Stimulated activated CD8-positive, alpha-beta memory T cell treated with anti-CD3 and anti-CD28 coated beads, Interleukin-2, amount 100 ng/mL, for 48 hours (primary cell): ENCODE measurements at places on chromosomes 6 and 20.

GRCh38 chr6:121607721-121608120, 172.3 kb downstream of the GJA1 start:
- no peak for DNase-seq

DNA sequence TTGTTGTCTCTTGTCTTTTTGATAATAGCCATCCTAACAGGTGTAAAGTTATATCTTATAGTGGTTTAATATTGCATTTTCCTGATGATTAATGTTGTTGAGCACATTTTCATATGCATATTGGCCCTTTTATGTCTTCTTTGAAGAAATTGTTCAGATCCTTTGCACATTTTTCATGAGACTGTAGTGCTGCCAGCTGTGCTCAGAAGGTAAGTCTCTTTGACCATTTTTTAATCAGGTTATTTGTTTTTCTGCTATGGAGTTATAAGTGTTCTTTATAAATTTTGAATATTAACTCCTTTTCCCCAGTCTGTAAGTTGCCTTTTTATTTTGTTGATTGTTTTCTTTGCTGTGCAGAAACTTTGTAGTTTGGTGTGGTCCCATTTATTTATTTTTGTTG, 55.8 kb upstream of the ZNF184 start:
- DNase-seq: no peak

DNA sequence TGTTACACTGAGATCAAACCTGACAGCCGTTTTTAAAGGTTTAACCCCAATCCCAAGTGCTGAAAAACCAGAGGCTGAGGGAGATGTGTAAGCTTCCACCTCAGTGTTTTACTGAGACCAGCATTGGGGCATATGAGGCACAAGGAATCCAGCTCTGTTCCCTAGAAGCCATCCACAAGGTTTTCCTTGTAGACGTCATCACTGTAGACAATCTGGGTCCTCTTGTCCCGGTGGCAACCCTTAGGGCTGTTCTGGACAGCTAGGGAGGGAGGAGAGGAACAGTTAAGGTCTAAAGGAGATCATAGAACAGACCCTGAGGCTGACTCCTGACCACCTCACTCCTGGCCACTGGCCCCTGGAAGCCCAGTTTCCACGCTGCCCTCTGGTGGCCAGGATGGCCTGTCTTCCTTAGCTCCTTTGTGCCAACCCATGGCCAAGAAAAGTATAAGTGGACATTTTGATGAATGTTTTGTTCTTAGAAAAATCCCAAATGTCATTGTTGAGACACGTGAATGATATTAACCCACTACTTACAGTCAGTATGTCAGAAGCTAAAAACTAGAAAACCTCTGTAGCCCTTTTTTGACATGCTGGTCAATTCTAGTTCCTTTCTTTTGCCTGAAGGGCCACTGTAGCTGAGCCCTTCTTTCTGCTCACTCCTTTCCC, 6.4 kb downstream of the CFB start:
- no peak for DNase-seq

GRCh38 chr6:112839525-112839961, 492.4 kb downstream of the RFPL4B start:
- no peak for DNase-seq

DNA sequence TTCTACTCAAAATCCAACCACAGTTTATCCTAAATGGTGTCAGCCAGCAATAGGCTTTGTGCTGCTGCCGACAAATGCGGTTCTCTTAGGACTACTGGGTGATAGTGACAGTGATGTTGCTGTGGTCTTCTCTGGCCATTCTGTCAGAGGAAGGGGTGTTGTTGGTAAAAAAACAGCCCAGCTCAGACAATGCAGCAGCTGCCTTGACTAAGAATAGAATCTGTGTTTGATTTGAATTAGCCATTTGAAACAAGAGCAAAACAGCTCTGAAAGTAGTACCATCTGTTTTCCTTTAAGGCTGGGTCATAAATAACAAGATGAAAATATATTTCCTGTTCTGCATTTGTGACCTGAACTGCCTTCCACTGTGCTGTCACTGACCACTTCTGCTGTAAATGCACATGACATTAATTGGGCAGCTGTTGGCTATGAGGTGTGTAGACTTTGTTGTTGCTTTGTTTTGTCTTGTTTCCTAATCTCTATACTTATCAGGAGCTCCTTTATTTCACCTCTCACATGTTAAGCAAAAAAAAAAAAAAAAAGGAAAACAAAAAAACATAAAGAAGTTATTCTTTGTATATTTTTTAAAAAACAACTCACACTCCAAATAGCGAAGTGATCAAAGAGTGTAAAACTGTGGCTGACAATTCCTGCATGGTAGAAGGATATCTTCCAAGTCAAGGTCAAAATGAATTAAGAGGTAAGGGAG, 497.8 kb upstream of the ARID1B start:
- no peak for DNase-seq

GRCh38 chr6:150276168-150276936, 92.5 kb upstream of the IYD start:
- DNase-seq: no peak

DNA sequence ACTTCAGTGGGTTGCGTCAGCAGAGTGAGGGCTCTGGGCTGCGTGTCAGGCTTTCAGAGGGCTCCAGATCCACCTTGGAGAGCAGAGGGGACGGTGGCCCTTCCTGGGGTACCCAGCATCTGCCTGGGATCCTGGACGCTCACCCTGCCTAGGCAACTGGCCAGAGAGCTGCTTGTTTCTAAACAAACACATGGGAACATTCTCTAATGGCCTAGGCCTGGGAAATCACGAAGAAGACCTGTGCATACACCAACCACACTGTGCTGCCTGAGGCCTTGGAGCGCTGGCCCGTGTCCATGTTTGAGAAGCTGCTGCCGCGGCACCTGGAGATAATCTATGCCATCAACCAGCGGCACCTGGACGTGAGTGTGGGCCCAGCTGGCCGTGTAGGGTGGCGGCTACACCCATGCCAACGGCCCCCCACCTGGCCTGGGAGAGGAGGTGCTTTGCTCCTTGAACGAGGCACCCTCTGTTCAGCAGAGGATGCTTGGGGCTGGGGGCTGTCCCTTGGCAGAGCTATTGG, 32.2 kb downstream of the PYGB start:
- no peak for DNase-seq

DNA sequence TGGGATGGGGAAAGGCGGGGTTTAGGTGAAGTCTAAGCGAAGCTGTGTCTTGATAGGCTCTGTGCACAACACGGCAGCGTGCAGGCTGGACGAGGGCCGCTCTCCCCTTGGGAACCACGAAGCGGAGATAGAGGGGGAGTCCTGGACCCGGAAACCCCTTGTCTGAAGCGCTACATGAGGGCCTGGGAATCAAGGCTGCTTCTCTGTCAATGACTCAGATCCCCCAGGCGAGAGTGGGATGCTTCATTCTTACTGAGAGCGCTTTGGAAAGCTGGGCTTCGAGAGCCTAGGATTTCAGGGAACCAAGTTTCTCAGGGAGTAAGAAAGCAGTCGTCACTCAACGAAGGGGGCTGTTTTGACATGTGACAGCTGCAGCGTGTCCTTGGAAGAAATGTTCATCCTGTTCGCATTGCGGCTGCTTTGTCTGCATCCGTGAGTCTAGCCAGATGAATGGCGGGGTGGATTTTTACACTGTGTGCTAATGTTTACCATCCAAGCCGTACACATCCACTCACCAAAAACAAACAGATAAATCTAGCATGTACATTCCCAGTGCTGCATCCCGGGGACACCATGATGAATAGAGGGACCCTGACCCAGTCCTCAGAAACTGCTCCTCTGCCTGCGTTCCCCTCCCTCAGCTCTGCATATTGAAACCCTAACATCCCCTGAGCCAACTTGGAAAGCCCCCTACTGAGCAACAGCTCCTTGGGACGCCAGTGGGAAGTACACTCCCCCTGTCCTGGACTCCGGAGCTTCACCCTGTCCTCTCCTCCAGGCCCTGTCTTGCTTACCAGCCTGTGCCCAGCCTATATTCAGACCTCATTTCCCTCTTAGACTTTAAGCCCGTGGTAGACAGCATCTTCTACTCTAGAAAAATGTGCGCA, 24.5 kb upstream of the RTF2 start:
- DNase-seq: no peak

GRCh38 chr6:4130357-4130987, 4.9 kb downstream of the ECI2 start:
- no peak for DNase-seq

DNA sequence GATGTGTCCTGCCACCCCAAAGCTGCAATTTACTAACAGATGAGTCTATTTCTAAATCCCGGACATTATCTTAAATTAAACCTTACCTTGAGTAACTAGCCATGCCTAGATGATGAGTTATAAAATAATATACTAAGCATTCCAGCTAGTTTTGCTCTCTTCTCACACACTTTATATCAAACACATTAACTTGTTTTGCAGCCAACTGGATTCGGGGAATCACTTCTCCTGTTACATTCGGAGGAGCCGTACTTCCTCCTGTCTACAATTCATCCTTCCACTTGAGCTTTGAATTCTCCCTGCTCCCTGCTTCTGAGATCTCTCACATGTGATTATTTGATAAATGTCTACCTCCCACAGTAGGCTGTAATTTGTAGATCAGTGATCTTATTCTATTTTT, 420.1 kb downstream of the GJA1 start:
- no peak for DNase-seq

DNA sequence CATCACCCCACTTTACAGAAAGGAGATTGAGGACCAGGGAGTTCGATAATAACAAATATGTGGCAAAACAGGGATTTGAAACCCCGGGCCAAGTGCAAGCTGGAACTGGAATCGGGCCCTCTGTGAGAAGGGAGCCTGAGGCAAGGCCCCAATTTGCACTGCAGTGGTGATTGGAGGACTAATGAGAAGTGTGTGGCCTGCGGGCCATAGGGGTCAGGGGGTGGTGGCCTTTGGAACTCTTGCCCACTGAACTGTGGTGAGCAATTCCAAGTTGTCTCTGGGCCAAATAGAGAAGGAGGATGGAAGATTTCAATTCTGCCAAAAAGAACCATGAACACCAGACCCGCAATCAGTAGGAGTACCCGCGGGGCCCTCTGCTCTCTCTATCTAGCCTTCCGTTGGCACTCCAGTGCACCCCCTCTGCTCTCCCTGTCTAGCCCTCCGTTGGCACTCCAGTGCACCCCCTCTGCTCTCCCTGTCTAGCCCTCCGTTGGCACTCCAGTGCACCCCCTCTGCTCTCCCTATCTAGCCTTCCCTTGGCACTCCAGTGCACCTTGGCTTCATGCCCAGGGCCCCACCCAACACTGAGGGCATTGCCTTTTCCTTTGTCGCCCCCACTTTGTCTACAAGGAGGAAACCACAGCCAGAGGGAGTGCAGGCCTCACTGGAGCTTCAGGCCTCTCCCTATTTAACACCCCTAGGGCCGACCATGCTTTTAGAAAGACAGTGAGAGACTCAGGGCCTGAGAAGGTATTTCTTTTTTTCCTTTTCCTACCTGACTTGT, 6.0 kb upstream of the PTPRA start:
- no peak for DNase-seq

- DNase-seq: no peak
These were observed 645.0 kb downstream of the PHF3 start for GRCh38 chr6:64280569-64280968.

GRCh38 chr6:158061709-158062461, 80.2 kb downstream of the SYNJ2 start:
- no peak for DNase-seq

- no peak for DNase-seq
These were observed 252.7 kb downstream of the TSHZ2 start for GRCh38 chr20:53224851-53225250.

DNA sequence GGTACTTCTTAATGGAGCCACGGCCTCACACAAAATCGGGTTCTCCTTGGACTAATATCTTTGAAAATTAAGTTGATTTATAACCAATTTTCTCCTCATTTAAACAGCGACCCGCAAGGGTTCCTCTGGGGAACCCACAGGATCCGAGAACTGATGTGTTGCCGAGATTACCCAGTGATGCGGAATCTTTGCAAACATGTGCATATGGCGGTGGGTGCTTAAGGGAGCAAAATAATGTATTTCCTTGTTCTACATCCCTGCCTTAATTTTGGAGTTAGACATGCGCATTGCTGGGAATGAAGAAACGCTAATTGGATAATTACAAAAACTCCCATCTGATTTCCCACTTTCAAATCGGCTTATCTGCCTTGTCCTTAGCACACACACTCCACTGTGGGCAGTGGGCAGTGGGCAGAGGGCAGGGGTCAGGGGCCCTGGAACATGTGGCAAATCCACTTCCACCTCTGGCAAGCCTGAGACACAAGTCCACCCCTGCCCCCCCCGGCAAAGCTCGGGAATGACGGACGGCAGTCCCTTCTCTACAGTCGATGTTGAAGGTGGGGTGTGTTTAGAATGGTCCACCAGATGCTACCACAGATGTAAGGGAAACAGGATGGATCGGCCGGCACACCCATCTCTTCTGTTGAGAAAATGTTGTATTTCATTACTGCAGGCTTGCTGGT, 137.4 kb upstream of the CDH4 start:
- DNase-seq: no peak

GRCh38 chr6:90008189-90008907, 114.1 kb downstream of the GJA10 start:
- DNase-seq: no peak

DNA sequence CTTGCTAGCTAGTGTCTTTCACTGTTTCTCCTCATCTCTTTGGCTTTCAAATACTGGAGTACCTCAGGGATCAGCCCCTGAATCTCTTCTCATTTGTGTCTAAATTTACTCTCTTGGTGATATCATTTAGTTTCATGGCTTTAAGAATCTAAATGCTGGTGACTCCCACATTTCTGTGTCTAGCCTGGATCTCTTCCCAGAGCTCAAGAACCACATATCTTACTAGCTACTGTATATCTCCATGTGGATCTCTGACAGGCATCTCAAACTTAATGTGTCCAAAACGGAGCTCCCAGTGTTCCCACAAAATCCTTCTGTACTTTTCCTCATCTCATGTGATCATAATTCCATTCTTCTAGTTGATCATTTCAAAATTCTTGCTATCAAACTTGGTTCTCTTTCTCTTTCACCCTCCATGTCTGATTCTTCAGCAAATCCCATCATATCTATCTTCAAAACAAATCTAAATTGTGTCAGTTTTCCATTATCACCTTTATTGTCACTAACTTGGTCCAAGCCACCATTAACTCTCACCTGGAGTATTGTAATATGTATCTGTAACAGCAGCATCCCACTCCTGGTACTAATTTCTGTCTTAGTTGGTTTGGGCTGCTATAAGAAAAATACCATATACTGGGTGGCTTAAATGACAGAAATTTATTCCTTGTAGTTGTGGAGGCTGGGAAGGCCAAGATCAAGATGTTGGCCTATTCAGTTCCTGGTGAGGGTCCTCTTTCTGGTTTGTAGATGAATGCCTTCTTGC, 45.9 kb downstream of the CCDC170 start:
- no peak for DNase-seq

DNA sequence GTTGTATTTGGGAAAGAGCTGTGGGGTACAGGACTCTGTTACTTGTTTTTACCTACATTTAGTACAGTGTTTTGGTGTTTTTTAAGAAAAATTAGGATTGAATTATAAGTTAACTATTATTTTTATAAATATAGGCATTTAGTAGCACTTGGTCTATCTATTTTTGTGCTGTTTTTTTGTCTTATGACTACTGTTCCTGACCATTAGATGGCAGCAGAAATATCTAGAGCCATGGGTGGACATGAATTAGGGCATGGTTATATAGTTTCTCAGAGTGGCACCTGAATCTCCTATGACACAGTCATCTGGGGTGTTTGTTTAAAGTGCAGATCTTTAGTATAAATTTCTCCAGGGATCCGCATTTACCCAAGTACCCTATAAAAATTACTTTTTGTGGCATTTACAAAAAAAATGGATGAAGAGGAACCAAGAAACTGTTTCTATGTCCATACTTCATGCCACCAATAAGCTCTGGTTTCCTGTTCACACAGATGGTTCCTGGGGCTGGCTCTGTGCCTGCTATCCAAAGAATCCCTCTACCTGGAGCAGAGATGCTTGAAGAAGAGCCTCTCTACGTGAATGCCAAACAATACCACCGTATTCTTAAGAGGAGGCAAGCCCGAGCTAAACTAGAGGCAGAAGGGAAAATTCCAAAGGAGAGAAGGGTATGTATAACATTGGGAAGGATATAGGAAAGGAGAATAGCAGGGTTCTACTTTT, 19.8 kb downstream of the NFYA start:
- DNase-seq: no peak
